Kidney (tissue), 22 donors: ENCODE measurements at places on chromosomes 12 and 14. TPM values are rescaled to one million over a fixed set of nuclear protein-coding genes. Genes with fewer than 3 reads are reported as not detected.

The PLXNC1 gene
- total RNA-seq: 11.6 TPM

The SERPINA5 gene
- 85.1 TPM for total RNA-seq

The MGP gene
- total RNA-seq: 811 TPM

The C12orf54 gene
- total RNA-seq: not detected

The PFKM gene
- 67.7 TPM for total RNA-seq

The CCDC196 gene
- not detected for total RNA-seq

The PMCH gene
- not detected for total RNA-seq

The RD3L gene
- total RNA-seq: not detected

DNA sequence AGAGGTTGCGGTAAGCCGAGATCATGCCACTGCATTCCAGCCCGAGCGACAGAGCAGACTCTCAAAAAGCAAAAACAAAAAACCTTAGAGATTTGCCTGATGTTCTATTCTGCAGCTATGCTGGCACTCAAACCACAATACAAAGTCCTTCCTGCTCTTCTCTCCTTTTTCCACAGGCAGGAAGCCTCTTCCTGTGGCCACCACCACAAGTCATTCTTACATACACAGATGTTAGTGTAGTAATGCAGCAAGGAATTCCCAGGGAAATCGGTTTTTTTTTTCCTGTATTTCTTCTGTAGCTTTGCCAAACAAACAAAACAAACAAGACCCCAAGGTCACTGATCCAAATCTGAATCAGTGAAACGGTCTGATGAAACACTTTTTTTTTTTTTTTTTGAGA, 104.3 kb downstream of the FIGNL2 start:
- H3K27ac ChIP-seq: no peak overlapping the region
- H3K4me1 ChIP-seq: no peaks in the 10 kb centered on the region
- DNase-seq: no peak

DNA sequence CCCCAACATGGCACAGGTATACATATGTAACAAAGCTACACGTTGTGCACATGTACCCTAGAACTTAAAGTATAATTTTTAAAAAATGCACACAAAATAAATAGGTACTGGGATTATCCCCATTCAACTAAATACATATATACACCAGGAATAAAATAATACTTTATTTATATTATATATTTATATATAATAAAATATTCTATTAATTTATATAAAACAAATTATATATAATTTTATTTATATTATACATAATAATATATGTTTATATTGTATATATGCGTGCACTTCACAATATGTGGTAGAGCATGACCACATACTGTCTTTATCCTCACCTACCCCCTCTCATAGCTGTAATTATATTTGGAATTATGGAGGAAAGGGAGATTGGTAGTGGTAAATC, 119.1 kb upstream of the TMEM260 start:
- no peak overlapping the region for H3K27ac ChIP-seq
- H3K36me3 ChIP-seq: no peaks in the 10 kb centered on the region
- DNase-seq: no peak
- no peaks in the 10 kb centered on the region for H3K4me1 ChIP-seq
- no peak overlapping the region for H3K4me3 ChIP-seq

- no peaks in the 10 kb centered on the region for H3K36me3 ChIP-seq
- no peak overlapping the region for H3K4me3 ChIP-seq
- no peak overlapping the region for H3K27ac ChIP-seq
Measured at GRCh38 chr12:78534311-78534710, 330.3 kb upstream of the SYT1 start.

- H3K27me3 ChIP-seq: no peaks in the 10 kb centered on the region
- no peaks in the 10 kb centered on the region for H3K36me3 ChIP-seq
- no peak overlapping the region for H3K27ac ChIP-seq
- no peak overlapping the region for H3K4me3 ChIP-seq
Measured at GRCh38 chr12:28887461-28887990, 261.6 kb upstream of the FAR2 start.

DNA sequence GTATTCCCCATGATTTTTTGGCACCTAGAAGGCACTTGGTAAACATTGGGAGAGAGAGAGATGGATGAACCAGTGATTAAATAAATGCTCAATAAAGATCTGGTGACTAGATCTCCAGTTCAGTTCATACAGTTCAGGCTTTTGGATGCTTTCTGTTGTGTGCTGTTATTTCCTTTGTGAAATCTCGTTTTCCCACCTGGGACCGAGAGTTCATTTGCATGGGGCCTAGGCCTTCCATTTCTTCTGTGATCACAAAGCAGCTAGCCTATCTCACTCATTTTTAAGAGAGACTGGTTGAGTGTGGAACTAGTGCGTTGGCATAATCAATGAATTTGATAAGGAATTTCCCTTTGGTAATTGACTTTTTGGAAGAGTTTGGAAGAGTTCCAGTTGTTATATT, 104.0 kb downstream of the VRK1 start:
- no peaks in the 10 kb centered on the region for H3K36me3 ChIP-seq
- H3K27me3 ChIP-seq: no peaks in the 10 kb centered on the region

DNA sequence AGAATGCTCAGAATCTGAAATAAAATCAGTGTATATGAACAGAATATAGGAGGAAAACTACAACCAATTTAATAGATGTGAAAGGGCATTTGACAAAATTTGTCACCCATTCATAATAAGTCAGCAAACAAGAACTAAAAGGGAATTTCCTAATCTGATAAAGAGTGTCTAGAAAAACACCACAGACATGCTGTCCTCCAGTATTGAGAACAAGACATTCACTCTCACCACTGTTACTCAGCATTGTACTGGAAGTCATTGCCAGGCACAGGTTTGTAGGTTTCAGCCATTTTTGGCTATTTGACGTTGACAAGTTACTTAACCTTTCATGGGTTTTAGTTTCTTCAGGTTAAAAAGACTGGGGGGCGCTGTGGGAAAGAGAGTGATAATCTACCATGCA, 13.2 kb downstream of the EIF2S1 start:
- no peaks in the 10 kb centered on the region for H3K4me1 ChIP-seq
- DNase-seq: no peak
- H3K4me3 ChIP-seq: no peak overlapping the region
- no peak overlapping the region for H3K27ac ChIP-seq
- no peaks in the 10 kb centered on the region for H3K27me3 ChIP-seq

DNA sequence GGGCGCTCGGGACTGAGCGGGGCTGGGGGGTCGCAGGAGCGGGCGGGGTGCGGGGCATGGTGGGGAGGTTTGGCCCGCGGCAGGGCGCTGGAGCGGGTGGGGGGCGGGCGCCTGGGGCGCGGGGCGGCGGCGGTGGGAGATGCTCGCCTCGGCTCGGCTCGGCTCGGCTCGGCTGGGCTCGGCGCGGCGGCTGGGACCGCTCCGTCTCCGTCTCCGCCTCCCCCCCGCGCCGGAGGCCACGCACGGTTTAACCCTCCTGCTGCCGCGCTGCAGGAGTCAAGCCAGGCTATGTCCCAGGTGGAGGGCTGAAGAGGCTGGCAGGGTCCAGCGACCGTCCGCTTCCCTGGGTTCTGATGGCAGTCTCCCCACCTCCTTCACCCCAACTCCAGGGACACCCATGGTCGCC, at the start of gene PIANP:
TSS of gene PIANP (minus strand) at position 170 of the 406 bp plus-strand sequence. CDS start 2,754 bp downstream, outside the sequence.
- H3K27me3 ChIP-seq: no peaks in the 10 kb centered on the region
- DNase-seq: peak; percentile 80
- no peaks in the 10 kb centered on the region for H3K4me1 ChIP-seq
- H3K27ac ChIP-seq: no peak within 1 kb of the TSS
- H3K4me3 ChIP-seq: no peak within 1 kb of the TSS
- no peaks in the 10 kb centered on the region for H3K36me3 ChIP-seq

- no peaks in the 10 kb centered on the region for H3K27me3 ChIP-seq
- H3K36me3 ChIP-seq: no peaks in the 10 kb centered on the region
- DNase-seq: no peak
- no peak overlapping the region for H3K4me3 ChIP-seq
Measured at GRCh38 chr14:59254911-59255545, 66.6 kb downstream of the DAAM1 start.

GRCh38 chr14:104344818-104345620, 206.6 kb downstream of the KIF26A start:
- no peak overlapping the region for H3K27ac ChIP-seq
- DNase-seq: no peak
- no peak overlapping the region for H3K4me3 ChIP-seq
- H3K4me1 ChIP-seq: no peaks in the 10 kb centered on the region
- H3K27me3 ChIP-seq: no peaks in the 10 kb centered on the region

DNA sequence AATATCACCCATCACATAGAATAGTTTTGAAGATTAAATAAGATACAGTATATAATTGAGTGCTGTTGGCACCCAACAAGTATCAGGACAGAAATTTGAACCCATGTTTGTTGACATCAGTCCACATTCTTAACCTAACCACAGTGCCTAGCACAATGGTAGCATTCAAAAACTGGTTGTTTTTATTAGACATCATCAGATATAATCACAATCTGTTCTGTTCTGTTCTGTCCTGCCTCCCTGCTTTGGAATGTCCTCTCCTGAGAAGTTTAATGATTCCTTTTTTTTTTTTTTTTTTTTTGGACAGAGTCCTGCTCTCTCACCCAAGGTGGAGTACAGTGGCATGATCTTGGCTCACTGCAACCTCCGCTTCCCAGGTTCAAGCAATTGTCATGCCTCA, 476.6 kb downstream of the RMST start:
- no peaks in the 10 kb centered on the region for H3K4me1 ChIP-seq
- no peak overlapping the region for H3K27ac ChIP-seq
- H3K27me3 ChIP-seq: no peaks in the 10 kb centered on the region

DNA sequence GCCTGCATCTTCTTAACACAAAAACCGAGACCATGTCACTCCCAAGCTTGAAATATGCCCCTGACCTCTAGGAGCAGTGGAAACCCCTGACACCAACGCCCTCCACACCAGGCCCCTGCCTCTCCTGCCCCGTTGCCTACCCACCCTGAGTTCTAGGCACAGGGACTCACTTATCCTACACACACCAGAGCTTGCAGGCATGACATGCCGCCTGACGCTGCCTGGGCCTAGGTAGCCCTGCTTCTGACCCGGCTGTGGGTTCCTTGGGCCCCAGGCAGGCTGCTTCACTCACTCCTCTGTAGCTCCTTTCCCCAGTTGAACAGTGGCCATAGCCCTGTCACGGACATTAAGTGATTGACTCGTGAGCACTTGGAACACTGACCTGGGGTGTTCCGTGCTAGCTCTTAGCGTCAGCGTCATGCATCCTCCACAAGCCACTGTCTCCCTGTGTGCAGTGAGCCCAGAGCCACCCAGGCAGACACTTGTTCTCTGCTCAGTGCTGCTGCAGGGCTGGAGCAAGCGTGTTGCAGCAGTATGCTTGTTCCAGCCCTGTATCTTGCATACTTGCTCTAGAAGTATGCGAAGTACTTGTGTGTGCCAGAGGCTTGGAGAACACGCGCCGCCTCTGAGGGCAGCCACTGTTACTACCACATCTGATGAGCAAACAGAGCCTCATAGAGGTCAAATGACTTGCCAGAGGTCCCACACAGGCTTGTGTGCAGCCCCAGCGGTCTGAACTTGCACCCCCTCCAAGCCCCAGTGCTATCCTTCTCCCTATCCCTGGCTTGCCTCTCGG, 15.6 kb downstream of the OTUB2 start:
- no peaks in the 10 kb centered on the region for H3K4me1 ChIP-seq
- peaks cover 13% of the 10 kb centered on the region for H3K36me3 ChIP-seq
- H3K27ac ChIP-seq: no peak overlapping the region
- DNase-seq: no peak

DNA sequence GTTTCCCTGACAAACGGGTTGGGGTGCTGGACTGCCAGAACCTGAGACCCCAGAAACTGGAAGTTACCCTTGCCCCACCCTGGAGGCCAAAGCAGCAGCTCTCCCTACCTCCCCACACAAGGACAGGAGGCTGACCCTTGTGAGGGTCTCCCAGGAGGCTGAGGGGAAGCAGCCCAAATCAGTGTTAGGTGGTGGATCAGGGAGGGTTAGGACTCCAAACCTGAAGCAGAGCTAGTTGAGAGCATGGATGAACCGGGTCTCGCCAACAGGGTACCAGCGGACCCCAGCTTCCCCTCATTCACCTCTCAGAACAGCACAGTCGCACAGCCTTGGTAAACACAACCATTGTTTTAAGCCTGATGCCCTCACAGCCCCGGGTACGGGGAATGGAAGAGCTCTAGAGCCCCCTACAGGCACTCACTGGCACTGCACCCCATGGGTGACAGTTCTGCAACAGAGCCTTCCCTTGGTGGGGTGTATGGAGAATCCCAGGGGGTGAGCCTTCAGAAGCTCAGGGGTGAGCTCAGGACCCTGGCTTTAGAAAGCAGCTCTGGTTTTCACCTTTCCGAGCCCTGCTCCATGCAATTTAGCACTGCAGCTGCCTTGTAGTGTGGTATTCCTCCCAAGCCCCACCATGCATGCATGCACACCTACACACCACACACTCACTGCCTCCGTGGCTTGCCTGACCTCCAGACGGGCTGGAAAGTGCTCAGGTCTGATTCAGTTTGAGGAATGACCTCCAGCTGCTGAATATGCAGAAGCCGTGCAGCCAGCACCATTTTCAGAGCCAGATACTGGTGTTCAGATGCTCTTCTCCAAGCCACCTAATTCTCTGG, 11.2 kb downstream of the ESRRB start:
- DNase-seq: peak; percentile 81
- H3K27me3 ChIP-seq: peaks cover 4% of the 10 kb centered on the region
- H3K4me3 ChIP-seq: no peak overlapping the region
- H3K27ac ChIP-seq: no peak overlapping the region
- peaks cover 3% of the 10 kb centered on the region for H3K4me1 ChIP-seq

GRCh38 chr12:113241191-113242025, 20.1 kb downstream of the TPCN1 start:
- no peaks in the 10 kb centered on the region for H3K27me3 ChIP-seq
- no peaks in the 10 kb centered on the region for H3K36me3 ChIP-seq
- peaks cover 19% of the 10 kb centered on the region for H3K4me1 ChIP-seq
- peak overlapping the region; percentile 92 for H3K27ac ChIP-seq

- no peak overlapping the region for H3K4me3 ChIP-seq
- H3K27ac ChIP-seq: no peak overlapping the region
- peaks cover 3% of the 10 kb centered on the region for H3K4me1 ChIP-seq
- H3K36me3 ChIP-seq: no peaks in the 10 kb centered on the region
- DNase-seq: no peak
- H3K27me3 ChIP-seq: no peaks in the 10 kb centered on the region
Measured at GRCh38 chr14:93532541-93532940, 101.8 kb downstream of the UNC79 start.

DNA sequence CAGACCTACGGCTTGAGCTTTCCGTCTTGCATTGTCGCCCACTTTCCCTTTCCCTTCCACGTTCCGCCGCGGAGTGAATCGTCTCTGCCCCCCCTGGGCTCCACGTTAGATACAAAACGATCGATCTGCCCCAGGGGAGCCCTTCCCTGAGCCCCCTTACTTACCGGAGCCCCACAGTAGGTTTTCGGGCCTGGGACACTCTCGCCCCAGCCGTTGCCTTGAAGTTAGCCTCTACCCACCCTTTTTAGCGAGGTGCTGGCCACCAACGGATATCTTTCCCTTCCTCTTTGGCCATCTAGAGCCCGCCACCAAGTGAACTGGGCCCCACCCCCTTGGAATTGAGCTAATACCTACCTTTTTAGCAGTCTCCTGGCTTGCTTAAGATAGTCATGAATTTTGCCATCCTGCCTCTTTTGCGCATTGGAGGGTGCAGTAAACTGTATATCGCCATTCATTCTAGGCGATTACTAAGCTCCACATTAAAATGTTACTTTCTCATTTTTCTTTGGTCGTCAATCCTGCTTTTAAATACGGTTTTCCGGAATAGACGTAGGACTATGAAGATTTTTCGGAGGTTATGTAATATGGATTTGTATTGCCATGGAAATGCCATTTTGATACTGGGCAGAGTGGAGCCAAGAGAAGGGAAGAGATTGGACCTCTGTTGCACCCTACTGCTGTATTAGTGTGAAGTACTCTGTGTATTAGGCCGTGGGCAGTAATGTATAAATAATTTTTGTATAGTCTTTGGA, 764 bp downstream of the RBM25 start:
- H3K27me3 ChIP-seq: no peaks in the 10 kb centered on the region
- no peak for DNase-seq
- H3K4me3 ChIP-seq: peak overlapping the region; percentile 95
- H3K27ac ChIP-seq: peak overlapping the region; percentile 96
